ENCODE measurements at places on chromosomes 4 and X. TPM values are rescaled to one million over a fixed set of nuclear protein-coding genes. Genes with fewer than 3 reads are reported as not detected.

GRCh38 chr4:144732584-144733428 is 86.8 kb downstream of the HHIP start:
- DNase-seq, result no peak

DNA sequence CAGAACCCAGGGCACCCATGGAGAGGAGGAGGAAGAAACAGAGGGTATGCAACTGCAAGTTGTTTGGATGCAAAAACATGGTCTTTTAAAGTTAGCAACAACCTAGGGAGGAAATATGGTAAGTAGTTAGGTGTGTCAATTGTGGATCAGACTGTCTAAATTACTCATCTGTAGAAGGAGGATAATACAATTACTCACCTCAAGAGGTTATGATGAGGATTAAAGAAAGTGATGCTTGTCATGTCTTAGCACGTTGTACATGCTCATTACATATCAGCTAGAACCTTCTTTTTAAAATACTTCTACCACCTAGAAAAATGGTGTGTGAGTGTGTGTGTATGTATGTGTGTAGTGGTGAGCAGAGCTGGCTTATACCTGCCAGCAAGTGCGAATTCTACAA is 2.3 kb upstream of the C1QTNF7 start:
- DNase-seq, result no peak

- no peak for DNase-seq
These were observed 47.2 kb downstream of the UGT2B11 start for GRCh38 chr4:69167300-69167699.

- no peak for DNase-seq
These were observed 12.3 kb upstream of the TIGD2 start for GRCh38 chr4:89099034-89099433.

- DNase-seq, result no peak
These were observed 53.8 kb upstream of the ATXN3L start for GRCh38 chrX:13373431-13374187.

DNA sequence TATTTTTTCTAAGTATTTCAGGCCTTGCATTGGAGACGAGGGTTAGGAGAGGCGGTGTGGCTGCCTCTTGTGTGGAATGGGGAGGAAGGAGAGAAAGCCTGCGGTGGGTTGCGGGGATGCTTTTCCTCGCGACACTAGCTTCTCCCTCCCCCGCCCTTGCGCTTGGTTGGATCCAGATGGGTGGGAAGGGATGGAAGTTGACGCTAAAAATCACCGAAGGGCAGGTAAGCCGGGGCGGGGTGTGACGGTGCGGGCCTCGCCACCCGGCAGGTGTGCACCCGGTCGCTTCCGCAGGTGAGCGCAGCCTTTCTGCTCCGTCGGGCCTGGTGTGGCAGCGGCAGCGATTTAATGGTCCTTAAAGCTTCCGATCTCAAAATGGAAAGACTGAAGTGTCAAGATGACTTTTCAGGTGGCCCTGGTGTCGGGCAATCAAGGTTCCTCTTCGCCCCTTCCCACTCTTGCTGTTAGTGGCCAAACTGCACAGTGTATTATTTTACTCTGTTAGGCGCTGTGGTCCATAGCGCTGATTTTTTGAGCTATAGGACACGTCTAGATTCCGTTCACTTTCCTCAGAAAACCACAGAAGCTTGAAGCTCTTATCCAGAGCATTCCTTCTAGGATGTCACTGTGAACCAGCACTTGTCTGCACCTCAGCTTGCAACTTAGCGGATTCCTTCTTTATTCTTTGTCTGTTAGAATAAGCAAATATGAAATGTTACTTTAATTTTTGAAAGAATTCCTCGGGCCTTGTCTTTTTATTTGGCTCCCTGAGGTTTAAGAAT is 765 bp downstream of the ENOPH1 start:
- DNase-seq, result peak; percentile 9

DNA sequence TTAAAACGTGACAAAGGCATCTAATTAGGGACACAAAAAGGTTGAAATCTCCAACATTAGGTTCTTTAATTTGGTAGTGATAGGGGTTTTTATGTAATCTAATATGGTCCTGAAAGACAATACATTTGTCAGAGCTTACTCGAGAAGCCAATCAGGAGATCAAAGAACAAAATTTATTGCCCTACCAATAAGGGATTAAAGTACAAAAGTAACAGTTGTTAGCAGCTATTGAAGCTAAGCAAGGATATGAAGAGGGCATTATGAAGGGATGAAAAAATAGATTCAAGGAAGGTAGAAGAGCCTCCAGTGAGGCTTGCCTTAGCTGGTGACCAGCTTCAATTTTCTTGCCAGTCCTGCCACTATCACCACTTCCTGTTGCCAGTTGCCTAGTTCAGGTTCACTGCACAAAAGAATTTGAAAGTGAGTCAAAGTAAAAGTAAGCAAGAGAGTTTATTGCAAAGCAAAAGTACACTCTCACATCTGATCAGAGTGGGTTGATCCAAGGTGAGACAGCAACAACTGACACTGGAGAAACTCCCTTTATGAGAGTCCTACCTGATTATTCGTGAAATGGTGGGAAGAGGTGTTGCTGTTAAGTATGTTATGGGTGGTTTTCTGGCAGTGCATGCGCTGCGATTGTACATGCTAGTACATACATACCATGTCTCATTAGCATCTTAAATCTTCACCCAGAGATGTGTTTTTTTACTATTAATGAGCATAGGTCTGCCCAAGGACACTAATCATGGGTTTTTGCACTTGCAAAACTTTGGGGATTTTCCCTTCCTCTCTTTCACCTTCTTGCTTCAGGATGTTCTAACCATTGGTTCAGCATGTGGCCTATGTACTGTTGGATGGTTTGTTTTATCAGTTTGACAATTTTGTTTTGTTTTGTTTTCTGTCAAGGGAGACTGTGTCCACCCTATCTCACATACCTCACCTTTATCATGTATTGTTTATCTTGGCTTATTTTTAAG is 263.2 kb upstream of the ITM2A start:
- DNase-seq, result no peak

GRCh38 chrX:48736303-48736702 is 25.2 kb upstream of the GLOD5 start:
- no peak for DNase-seq

DNA sequence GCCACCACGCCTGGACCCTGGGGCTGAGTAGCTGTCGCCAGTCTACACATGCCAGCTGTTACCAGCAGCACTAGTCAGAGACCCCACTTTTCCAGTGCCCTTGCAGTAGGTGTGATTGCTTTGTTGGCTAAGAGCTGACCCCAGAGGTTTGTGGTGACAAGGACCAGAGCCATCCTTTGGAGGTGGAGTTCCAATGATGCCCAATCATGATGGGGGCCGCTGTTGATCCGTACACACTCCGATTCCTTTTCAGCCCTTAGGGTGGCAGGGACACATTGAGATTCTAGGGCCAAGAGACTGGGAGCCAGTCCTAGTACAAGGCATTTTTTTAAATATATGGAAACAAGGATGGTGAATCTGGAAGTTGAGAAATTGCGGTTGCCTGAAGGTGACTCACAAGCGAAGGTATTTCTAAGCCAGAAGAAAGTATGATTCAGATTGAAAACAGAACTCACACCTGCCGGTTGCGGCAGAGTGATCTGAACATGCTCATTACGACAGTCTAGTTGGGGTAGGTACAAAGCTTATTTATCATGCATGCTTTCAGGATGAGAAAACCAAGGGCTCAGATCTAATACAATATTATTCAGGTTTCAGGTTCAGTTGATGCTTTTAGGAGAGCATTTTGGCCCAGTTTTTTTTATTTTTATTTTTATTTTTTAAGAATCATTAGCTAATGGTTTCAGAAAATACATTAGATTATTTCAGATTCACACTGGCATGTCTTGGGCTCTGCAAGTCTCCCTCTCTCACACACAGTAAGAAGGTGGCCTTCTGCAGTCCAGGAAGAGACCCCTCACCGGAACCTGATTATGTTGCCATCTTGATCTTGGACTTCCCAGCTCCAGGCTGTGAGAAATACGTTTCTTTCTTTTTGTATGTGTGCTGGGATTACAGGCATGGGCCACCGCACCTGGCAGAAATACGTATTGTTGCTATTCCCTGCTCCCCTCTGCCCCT is 43.4 kb downstream of the SHROOM2 start:
- no peak for DNase-seq

- no peak for DNase-seq
These were observed 22.0 kb downstream of the NBDY start for GRCh38 chrX:56751071-56751470.

GRCh38 chr4:6123976-6124375 is 76.4 kb downstream of the JAKMIP1 start:
- DNase-seq, result no peak

- DNase-seq, result no peak
These were observed 106.3 kb upstream of the BOD1L1 start for GRCh38 chr4:13733817-13734216.

GRCh38 chrX:133523081-133523487 is 107.8 kb upstream of the GPC4 start:
- no peak for DNase-seq

DNA sequence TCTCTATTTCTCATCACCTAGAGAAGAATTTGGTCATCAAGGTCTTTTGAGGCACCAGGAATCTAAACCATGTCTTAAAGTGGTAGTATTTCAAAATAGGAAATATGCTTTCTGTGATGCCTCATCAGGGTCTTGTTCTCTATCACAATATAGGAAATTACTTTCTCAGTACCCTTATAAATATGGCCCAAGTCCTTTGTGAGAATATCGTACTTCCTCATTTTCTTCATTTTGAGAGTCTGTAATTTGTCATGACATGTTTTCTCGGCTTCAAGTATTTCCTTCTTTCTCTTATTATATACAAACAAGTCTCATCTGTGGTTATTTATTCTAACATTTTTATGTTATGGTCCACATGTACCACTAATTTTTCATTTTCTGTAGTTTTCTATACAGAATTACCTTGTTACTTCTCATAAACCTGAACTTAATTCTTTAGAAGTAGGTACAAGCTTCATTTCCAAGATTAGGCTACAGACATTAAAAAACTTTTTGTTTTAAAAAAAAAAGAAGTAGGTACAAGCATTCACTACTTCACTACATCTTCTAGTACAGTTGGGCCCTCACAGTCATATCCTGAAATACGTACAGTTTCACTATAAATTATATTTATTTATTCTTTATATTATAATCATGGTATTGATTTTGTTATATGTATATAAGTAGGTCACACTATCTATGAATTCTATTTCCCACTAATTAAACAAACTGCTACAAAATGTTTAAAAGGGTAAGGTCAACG is 54.4 kb downstream of the KLHL13 start:
- no peak for DNase-seq

GRCh38 chr4:114302472-114302871 is 296.1 kb upstream of the UGT8 start:
- DNase-seq, result no peak

CT45A8 gene
- total RNA-seq, result not detected

NPY5R gene
- not detected for total RNA-seq

F11 gene
- not detected for total RNA-seq

DCX gene
- not detected for total RNA-seq

F8A1 gene
- total RNA-seq, result 23.2 TPM
